GM23338 (cell line): ENCODE measurements at places on chromosomes 12 and 14. TPM values are rescaled to one million over a fixed set of nuclear protein-coding genes. Genes with fewer than 3 reads are reported as not detected.

Gene CDCA3
- polyA plus RNA-seq = 75.6 and 79.2 TPM in 2 replicates

Gene OAS3
- polyA plus RNA-seq = 0.21 and 0.27 TPM in 2 replicates

Gene SLC39A2
- not detected in 2 replicates for polyA plus RNA-seq

Gene PRH2
- 0.36 TPM in 1 of 2 replicates, not detected in the other for polyA plus RNA-seq

Gene ACOT2
- polyA plus RNA-seq = 9.6 and 9.8 TPM in 2 replicates

Gene OR4K13
- polyA plus RNA-seq = not detected in 2 replicates

Gene KRT74
- not detected in 2 replicates for polyA plus RNA-seq

Gene DYRK2
- polyA plus RNA-seq = 6.9 and 7.1 TPM in 2 replicates

Gene PTCSC3
- not detected in 2 replicates for polyA plus RNA-seq

Gene AQP5
- 1.1 and 1.3 TPM in 2 replicates for polyA plus RNA-seq

Gene ADSS1
- 9.5 and 12.4 TPM in 2 replicates for polyA plus RNA-seq

Gene ADAM21
- polyA plus RNA-seq = not detected in 2 replicates

Gene TCL1B
- polyA plus RNA-seq = 4.7 and 6.0 TPM in 2 replicates

Gene SLC6A13
- polyA plus RNA-seq = not detected in 2 replicates

Gene TAS2R20
- polyA plus RNA-seq = not detected in 2 replicates

Gene TGM1
- polyA plus RNA-seq = 0.31 and 0.42 TPM in 2 replicates

Gene MTHFD1
- 237 and 262 TPM in 2 replicates for polyA plus RNA-seq

Gene CRACR2A
- 1.4 and 1.5 TPM in 2 replicates for polyA plus RNA-seq

Gene POTEM
- not detected in 2 replicates for polyA plus RNA-seq

Gene ETFRF1
- polyA plus RNA-seq = 13.9 and 14.2 TPM in 2 replicates

Gene ITGA5
- polyA plus RNA-seq = 5.9 and 7.3 TPM in 2 replicates

Gene CYP27B1
- polyA plus RNA-seq = 0.83 and 1.1 TPM in 2 replicates

Gene PPM1A
- polyA plus RNA-seq = 26.4 and 29.8 TPM in 2 replicates

Gene RNASE7
- polyA plus RNA-seq = not detected in 2 replicates

Gene TESPA1
- polyA plus RNA-seq = 0.34 TPM in 1 of 2 replicates, not detected in the other

Gene EPYC
- polyA plus RNA-seq = not detected in 2 replicates

Gene SARNP
- 291 and 313 TPM in 2 replicates for polyA plus RNA-seq

Gene NANOG
- polyA plus RNA-seq = 42.0 and 48.5 TPM in 2 replicates

Gene BEGAIN
- polyA plus RNA-seq = 0.60 and 0.94 TPM in 2 replicates

Gene GRIP1
- 4.5 and 5.1 TPM in 2 replicates for polyA plus RNA-seq

Gene ADAMTS20
- polyA plus RNA-seq = 1.5 and 2.0 TPM in 2 replicates

Gene RIMKLB
- 62.7 and 87.0 TPM in 2 replicates for polyA plus RNA-seq

Gene ASCL1
- polyA plus RNA-seq = 0.26 and 0.37 TPM in 2 replicates

Gene POTEG
- polyA plus RNA-seq = not detected in 2 replicates

Gene ENO2
- 43.5 and 50.0 TPM in 2 replicates for polyA plus RNA-seq

Gene CLEC2D
- 4.6 and 6.9 TPM in 2 replicates for polyA plus RNA-seq
